ENCODE measurements at places on chromosomes 7 and 10.
A peak's percentile ranks its signal among the peaks of the same experiment; 100 is the strongest.

- no peak overlapping the region for H3K27ac ChIP-seq
- no peaks in the 10 kb centered on the region for H3K4me1 ChIP-seq
- no peak for DNase-seq
- H3K36me3 ChIP-seq = no peaks in the 10 kb centered on the region
- H3K4me3 ChIP-seq = no peak overlapping the region
- no peaks in the 10 kb centered on the region for H3K27me3 ChIP-seq
Measured at GRCh38 chr7:7018290-7018689, 164.1 kb upstream of the C1GALT1 start.

DNA sequence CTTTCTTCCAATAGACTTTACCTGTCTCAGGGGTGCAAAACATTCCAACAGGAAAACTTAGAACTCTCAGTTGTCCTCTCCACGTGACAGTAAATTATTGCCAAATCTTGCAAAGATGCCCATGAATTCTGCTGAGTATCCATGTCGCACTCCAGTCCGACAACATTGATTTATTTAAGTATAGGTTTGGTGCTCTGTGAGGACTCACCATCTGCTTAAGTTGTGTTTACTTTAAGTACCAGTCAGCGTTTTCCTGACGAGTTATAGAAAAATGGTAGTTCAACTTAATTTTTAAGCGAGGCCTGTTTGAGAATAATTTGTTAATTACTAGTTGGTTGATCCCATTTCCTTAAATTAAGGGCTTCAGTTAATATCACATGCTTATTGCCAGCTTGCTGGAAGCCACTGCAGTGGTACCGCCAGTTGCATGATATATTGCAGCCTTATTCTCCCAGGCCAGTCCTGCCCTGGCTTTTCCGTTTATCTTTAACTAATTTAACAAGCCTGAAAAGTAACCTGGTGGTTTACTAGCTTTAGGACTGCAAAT is 27.8 kb downstream of the CREB5 start:
- H3K27ac ChIP-seq = no peak overlapping the region
- H3K36me3 ChIP-seq = no peaks in the 10 kb centered on the region
- H3K27me3 ChIP-seq = no peaks in the 10 kb centered on the region
- no peaks in the 10 kb centered on the region for H3K4me1 ChIP-seq

DNA sequence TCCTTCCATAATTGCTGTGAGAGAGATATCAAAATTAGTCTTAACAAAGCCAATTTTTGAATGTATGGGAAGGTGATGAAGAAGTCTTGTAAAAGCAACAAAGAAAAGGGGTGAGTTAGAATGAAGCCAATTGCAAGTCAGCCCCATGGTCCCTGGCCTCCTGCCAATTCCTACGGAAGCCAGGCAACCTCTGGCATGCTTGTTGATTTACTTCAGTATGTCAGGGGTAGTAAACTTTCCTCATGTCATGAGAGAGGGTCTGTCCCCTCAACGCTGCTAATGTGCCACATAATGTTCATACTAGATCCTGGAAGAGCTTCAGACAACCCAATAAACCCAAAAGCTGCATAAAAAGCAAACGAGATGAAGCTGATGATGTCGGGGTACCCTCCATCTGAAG is 159.1 kb upstream of the YAE1 start:
- H3K27me3 ChIP-seq = no peaks in the 10 kb centered on the region
- H3K36me3 ChIP-seq = no peaks in the 10 kb centered on the region
- no peak overlapping the region for H3K4me3 ChIP-seq
- DNase-seq = no peak
- no peaks in the 10 kb centered on the region for H3K4me1 ChIP-seq

DNA sequence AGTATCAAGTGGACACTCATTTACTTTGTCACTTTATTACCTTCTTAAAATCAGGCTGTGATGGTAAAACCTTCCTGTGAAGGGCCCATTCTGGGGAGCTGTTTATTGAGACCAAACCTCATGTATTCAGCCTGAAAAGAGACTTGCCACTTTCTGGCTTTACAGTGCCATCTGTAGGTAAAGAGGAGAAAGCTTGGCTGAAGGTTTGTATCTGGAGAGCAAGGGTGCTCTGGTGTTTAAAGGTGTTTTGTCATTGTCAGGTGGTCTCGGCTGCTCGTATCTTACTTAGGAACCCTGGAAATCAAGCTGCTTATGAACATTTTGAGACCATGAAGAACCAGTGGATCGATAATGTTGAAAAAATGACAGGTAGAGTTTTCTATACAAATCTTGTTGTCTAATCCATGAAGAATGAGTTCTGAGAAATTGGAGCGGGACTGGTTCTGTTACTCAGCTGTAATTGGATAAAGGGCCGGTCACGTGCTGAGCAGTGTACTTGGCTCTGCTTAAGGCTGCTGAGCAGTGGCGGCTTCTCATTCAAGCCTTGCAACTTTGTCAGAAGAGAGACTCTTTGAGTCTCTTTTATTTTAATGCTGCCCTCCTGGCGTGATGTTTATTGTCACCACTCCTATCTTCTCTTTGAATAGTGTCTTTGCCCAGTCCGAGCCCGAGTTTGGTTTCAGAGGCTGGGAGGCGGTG is 46.9 kb downstream of the AP3M1 start:
- no peaks in the 10 kb centered on the region for H3K4me1 ChIP-seq
- no peak overlapping the region for H3K27ac ChIP-seq
- no peak for DNase-seq
- no peaks in the 10 kb centered on the region for H3K27me3 ChIP-seq

DNA sequence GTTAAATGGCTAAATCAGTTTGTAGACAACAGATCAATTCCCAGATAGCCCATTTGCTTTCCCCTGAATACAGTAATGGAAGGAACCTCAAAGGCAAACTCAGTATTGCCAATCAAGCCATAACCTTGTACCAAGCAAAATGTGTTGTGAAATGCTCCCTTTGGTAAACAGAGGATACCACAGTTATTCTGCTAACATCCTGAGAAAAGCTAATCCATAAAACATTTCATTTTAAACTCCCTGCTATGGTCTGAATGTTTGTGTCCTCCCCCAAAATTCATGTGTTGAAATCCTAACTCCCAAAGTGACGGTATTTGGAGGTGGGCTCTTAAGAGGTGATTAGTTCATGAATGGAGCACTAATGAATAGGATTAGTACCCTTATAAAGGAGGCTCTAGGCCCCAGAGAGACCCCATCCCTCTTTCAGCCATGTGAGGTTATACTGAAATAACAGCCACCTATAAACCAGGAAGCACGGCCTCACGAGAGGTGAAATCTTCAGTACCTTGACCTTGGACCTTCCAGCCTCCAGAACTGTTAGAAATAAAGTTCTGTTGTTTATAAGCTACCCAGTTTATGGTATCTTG is 89.3 kb upstream of the RNF148 start:
- no peak overlapping the region for H3K4me3 ChIP-seq
- no peak overlapping the region for H3K27ac ChIP-seq
- no peaks in the 10 kb centered on the region for H3K36me3 ChIP-seq

DNA sequence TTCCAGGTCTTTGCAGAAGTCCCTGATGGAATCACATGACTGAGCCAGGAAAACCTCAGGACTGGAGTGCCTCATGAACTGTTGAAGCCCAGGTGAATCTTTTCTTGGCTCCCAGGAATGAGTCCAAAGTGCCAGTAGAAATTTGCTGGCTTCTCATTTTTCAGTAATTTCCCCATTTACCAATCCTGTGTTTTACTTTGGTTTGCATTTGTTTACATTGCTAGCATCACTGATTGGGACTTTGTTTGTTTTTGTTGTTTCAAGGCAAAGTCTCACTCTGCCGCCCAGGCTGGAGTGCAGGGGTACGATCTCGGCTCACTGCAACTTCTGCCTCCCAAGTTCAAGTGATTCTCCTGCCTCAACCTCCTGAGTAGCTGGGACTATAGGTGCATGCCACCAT is 1.6 kb upstream of the ZNF12 start:
- no peak for DNase-seq
- H3K27me3 ChIP-seq = no peaks in the 10 kb centered on the region
- no peak overlapping the region for H3K4me3 ChIP-seq
- H3K4me1 ChIP-seq = peaks cover 12% of the 10 kb centered on the region

GRCh38 chr7:44966731-44967538 is 11.9 kb downstream of the MYO1G start:
- peaks cover 81% of the 10 kb centered on the region for H3K36me3 ChIP-seq
- DNase-seq = no peak
- H3K27me3 ChIP-seq = no peaks in the 10 kb centered on the region
- H3K4me1 ChIP-seq = no peaks in the 10 kb centered on the region
- no peak overlapping the region for H3K4me3 ChIP-seq
- peak overlapping the region; percentile 18 for H3K27ac ChIP-seq

GRCh38 chr7:120856621-120857352 is 1.2 kb downstream of the TSPAN12 start:
- no peak overlapping the region for H3K27ac ChIP-seq
- peaks cover 21% of the 10 kb centered on the region for H3K27me3 ChIP-seq
- DNase-seq = no peak
- H3K36me3 ChIP-seq = no peaks in the 10 kb centered on the region
- H3K4me3 ChIP-seq = peak overlapping the region; percentile 49

DNA sequence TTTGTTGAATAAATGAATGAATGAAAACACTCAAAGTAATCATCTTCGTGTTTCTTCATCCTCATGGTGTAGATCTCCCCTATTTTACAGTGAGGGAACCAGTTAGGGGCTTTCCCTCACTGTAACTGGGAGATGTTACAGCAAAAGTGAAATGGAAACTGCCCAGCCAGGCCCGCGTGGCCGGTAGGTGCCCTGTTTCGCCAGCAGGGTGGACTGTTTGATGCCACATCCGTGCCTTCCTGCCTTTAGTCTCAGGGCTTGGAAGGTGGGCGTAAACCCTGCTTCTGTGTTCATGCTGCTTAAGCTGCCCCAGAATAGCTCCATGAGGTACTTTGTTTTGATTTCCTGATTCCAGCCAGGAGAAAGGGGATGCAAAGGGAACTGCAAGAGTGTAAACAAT is 268.8 kb downstream of the PLXNA4 start:
- H3K36me3 ChIP-seq = no peaks in the 10 kb centered on the region
- no peaks in the 10 kb centered on the region for H3K4me1 ChIP-seq
- no peak for DNase-seq
- no peak overlapping the region for H3K4me3 ChIP-seq

GRCh38 chr7:34750636-34751035 is 92.6 kb downstream of the NPSR1 start:
- DNase-seq = no peak
- H3K4me3 ChIP-seq = no peak overlapping the region
- no peak overlapping the region for H3K27ac ChIP-seq
- H3K36me3 ChIP-seq = no peaks in the 10 kb centered on the region
- peaks cover 4% of the 10 kb centered on the region for H3K27me3 ChIP-seq

DNA sequence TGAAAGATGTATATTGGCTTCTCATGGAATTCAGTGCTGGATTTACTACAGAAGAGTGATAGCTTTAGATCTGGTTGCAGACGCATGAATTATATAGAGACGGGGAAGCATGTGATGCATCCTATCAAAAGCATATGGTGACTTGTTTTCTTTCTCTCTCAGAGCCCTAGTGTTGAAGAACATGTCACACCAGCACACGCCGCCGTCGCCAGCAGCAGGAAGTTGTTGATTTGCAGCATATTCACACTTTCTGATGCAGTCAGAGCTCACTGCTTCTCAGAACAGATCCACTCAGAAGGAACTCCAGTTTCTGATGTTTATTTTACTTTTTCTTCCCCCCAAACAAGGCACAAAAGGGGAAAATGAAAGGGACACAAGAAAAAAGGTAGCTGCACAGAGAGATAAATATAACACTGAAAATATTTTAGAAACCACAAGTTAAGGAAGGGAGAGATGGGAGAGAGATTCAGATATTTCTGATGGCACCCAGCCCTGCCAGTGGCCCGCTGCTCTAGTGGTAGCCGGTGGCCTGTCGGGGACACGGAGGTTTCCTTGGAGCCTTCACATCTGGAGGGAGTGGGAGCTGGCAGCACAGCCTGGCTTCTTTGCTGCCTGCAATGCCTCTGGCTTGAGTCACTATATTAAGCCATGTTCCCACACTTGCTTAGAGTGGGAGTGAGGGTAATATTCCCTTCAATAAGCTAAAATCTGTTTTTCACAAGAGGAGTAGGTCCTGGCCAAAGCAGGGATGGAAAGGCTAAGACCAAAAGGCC is 123.2 kb downstream of the NRP1 start:
- no peak for DNase-seq
- no peaks in the 10 kb centered on the region for H3K4me1 ChIP-seq
- H3K4me3 ChIP-seq = no peak overlapping the region
- no peak overlapping the region for H3K27ac ChIP-seq

DNA sequence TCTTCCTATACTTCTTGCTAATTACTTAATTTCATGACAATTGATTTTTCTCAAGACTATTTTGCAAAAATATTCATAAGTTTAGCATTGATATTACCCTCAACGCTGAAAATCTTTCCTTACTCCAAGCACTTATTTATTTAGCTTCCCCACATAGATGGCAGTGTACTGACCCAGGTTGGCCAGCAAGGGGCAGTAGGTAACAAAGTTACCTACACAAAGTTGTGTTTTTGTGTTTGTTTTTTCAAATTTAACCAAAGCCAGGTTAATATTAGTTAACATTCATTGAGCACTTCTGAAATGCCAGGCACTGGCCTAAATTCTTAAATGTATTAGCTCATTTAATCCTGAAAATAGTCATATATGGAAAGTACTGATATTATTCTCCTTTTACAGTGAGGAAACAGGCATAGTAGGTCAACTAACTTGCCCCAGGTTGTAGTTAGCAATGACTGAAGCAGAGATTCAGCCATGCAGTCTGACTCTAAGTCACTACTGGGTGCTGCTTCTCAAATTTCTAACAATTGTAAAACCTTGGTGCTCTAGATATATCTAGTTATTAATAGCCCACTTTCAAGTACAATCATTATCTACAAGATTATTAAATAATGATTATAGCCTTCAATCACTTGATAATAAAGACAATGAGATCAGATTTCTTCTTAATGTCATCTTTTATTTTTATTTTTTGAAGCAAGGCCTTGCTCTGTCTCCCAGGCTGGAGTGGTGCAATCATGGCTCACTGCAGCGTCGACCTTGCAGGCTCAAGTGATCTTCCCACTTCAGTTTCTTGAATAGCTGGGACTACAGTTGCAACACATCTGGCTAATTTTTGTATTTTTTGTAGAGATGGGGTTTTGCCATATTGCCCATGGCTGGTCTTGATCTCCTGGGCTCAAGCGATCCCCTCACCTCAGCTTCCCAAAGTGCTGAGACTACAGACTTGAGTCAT is 5.8 kb upstream of the GGCT start:
- H3K27me3 ChIP-seq = no peaks in the 10 kb centered on the region
- no peaks in the 10 kb centered on the region for H3K36me3 ChIP-seq
- H3K4me1 ChIP-seq = no peaks in the 10 kb centered on the region
- peak; percentile 6 for DNase-seq
- no peak overlapping the region for H3K27ac ChIP-seq

- H3K4me1 ChIP-seq = no peaks in the 10 kb centered on the region
- H3K36me3 ChIP-seq = no peaks in the 10 kb centered on the region
- no peak overlapping the region for H3K4me3 ChIP-seq
- H3K27me3 ChIP-seq = no peaks in the 10 kb centered on the region
- no peak overlapping the region for H3K27ac ChIP-seq
Measured at GRCh38 chr10:97540669-97541500, 31.7 kb upstream of the ANKRD2 start.

All from effector memory CD4-positive, alpha-beta T cell (primary cell).